ENCODE measurements at places on chromosomes 7 and 10. TPM values are rescaled to one million over a fixed set of nuclear protein-coding genes. Genes with fewer than 3 reads are reported as not detected.

- H3K36me3 ChIP-seq = no peaks in the 10 kb centered on the region
- H3K4me3 ChIP-seq = no peak overlapping the region
- no peak overlapping the region for H3K27ac ChIP-seq
- no peak for DNase-seq
These were observed 35.3 kb upstream of the NKX2-3 start for GRCh38 chr10:99497343-99498025.

- H3K36me3 ChIP-seq = no peaks in the 10 kb centered on the region
- DNase-seq = no peak
- H3K27me3 ChIP-seq = no peaks in the 10 kb centered on the region
- H3K4me1 ChIP-seq = peaks cover 49% of the 10 kb centered on the region
These were observed 135.8 kb downstream of the DGKB start for GRCh38 chr7:14766747-14767146.

DNA sequence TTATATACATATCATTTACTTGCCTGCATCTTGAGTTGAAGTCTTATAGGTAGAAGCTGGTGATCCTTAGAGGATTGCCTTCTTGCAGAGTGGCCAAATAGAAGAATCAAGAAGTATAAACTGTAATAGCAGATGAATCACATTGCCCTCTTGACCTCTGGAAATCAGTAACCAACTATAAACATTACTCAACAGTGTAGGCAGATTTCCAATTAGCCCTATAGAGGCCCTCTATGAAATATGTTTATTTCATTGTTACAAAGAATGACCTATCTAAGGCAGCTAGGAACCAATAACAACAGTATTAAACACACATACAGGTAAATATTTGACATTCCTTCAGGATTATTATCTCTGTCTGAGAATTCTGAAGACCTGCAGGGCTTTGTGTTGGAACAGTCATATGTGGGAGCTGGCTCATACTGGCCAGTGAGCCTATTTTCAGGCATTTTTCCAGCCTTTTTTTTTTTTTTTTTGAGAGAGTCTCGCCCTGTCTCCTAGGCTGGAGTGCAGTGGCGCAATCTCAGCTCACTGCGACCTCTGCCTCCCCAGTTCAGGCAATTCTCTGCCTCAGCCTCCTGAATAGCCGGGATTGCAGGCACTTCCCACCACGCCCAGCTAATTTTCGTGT is 7.2 kb upstream of the SRI start:
- H3K4me3 ChIP-seq = no peak overlapping the region
- H3K36me3 ChIP-seq = no peaks in the 10 kb centered on the region
- no peaks in the 10 kb centered on the region for H3K4me1 ChIP-seq
- no peaks in the 10 kb centered on the region for H3K27me3 ChIP-seq
- H3K27ac ChIP-seq = no peak overlapping the region

- DNase-seq = no peak
- peaks cover 6% of the 10 kb centered on the region for H3K36me3 ChIP-seq
- H3K4me3 ChIP-seq = no peak overlapping the region
- no peaks in the 10 kb centered on the region for H3K4me1 ChIP-seq
These were observed 7.4 kb downstream of the SLC29A3 start for GRCh38 chr10:71326464-71326881.

DNA sequence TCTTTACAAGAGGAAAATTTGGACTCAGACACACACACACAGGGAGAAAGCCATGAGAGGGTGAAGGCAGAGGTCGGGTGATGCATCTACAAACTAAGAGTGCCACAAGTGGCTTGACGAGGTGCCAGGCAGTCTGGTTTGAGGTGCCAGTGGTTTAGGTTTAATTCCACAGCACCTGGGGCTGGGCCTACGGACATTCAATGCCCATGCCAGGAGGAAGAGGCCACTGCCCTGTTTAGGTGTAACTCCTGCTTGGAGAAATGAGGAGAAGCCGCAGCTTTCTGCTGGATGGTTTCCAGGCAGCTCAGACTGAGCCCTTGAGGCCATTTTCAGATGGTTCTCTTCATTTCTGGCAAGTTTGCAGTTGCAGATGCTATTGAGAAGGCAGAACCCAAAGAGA is 83.6 kb downstream of the HTR5A start:
- no peak overlapping the region for H3K27ac ChIP-seq
- no peaks in the 10 kb centered on the region for H3K36me3 ChIP-seq
- H3K4me3 ChIP-seq = no peak overlapping the region

DNA sequence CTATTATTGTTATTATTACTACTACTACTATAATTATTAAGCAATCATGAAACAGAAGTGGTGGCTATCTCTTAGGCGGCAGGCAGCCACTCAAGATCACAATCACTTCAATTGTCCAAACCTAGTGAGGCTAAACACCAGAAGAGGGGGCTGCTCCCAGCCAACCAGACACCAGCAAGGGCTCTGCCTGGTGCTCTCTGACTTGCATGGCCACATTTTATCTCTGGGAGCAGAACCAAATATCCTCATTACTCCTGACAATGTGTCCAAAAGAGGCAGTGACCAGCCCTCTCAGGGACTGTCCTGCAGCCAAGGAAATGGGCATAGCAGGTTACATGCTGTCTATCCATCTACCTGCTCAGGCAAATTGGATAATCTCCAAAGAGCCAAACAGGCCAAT is 187.4 kb upstream of the PDE1C start:
- H3K27ac ChIP-seq = no peak overlapping the region
- peaks cover 6% of the 10 kb centered on the region for H3K27me3 ChIP-seq
- no peaks in the 10 kb centered on the region for H3K36me3 ChIP-seq
- no peaks in the 10 kb centered on the region for H3K4me1 ChIP-seq

DNA sequence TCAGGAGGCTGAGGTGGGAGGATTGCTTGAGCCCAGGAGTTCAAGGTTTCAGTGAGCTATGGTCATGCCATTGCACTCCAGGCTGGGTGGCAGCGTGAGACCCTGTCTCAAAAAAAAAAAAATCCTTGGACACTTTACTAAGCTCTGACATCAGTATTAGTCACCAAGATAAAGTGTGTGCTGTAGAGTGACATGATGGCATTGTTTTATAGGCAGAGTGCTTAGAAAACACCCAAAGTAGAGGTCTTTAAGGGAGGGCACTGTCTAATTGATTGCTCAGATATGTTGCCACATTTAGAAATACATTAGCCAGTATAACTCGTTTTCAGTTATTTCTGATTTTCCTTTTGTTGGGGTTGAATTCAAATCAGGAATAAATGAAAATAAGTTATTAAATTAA is 235.9 kb downstream of the REEP3 start:
- H3K27ac ChIP-seq = no peak overlapping the region
- peaks cover 15% of the 10 kb centered on the region for H3K27me3 ChIP-seq
- no peak overlapping the region for H3K4me3 ChIP-seq
- peaks cover 3% of the 10 kb centered on the region for H3K36me3 ChIP-seq
- peaks cover 17% of the 10 kb centered on the region for H3K4me1 ChIP-seq

Gene GIMAP8
- not detected for total RNA-seq

Gene NACAD
- 9.6 TPM for total RNA-seq
